Natural killer cell treated with Interleukin-12 subunit alpha and Interleukin-12 subunit beta and Interleukin-15 and Interleukin-18, amount 100 ng/mL, for 72 hours (primary cell): ENCODE measurements at places on chromosomes 1 and 21. TPM values are rescaled to one million over a fixed set of nuclear protein-coding genes. Genes with fewer than 3 reads are reported as not detected.

The AZIN2 gene
- total RNA-seq, result 4.4 TPM

The DMRTA2 gene
- 3.6 TPM for total RNA-seq

The KPRP gene
- total RNA-seq, result not detected

The TRIM45 gene
- total RNA-seq, result 0.86 TPM

The KLHDC9 gene
- total RNA-seq, result 0.64 TPM

The ADCY10 gene
- total RNA-seq, result 0.48 TPM

The CD1B gene
- total RNA-seq, result not detected

The SYPL2 gene
- not detected for total RNA-seq

GRCh38 chr1:156860628-156861423 is at the start of gene NTRK1:
TSS of gene NTRK1 (plus strand) at chr1:156860865. CDS start at chr1:156860935, 70 bp downstream.
- DNase-seq, result no peak

- no peak for DNase-seq
Observed at GRCh38 chr1:97904534-97904933, 16.3 kb downstream of the DPYD start.

DNA sequence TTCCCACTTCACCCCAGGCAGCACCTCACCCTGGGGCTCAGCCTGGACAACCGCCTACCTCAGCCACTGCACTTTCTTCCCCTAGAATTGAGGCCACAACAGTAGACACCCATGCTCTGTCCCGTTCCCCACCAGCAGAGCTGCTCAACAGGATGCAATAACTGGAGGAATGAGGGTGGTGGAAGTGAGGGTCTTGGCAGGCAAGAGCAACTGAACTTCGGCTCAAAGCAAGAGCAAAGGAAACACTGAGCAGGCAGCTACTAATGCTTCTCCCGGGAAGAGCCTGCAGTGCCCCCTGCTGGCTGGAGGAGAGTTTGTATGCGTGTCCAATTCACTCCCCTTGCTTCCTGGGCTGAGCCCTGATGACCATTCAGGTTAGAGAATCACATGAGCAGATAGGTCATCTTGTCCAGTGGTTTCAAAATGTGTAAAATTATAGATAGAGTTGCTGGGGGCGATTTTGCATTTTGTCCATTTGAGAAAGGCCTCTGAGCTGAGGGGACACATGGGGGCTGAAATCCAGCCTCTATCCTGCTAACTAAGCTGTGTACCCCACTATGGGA is 13.9 kb downstream of the NT5C1A start:
- peak; percentile 71 for DNase-seq

GRCh38 chr1:196779093-196779492 is 4.5 kb downstream of the CFHR3 start:
- no peak for DNase-seq

GRCh38 chr1:53605181-53605580 is 133.8 kb downstream of the GLIS1 start:
- DNase-seq, result peak; percentile 42

DNA sequence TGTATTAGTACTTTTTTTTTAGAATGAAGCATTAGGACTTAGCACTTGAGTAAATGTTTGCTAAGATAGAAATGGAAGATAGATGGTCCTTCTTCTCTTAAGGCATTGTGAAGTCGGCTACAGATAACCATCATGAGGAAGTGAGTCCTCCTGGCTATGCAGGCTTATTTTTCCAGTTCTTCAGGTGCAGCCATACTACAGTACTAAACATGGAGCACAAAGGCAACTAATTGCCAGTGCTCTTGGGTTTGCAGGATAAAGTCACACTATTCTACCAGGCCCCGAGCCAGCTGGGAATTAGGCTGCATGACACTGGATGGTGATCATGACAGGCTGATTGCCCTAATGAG is 197.3 kb upstream of the SGIP1 start:
- DNase-seq, result no peak

- DNase-seq, result no peak
Observed at GRCh38 chr1:114740331-114740730, 17.5 kb downstream of the CSDE1 start.

DNA sequence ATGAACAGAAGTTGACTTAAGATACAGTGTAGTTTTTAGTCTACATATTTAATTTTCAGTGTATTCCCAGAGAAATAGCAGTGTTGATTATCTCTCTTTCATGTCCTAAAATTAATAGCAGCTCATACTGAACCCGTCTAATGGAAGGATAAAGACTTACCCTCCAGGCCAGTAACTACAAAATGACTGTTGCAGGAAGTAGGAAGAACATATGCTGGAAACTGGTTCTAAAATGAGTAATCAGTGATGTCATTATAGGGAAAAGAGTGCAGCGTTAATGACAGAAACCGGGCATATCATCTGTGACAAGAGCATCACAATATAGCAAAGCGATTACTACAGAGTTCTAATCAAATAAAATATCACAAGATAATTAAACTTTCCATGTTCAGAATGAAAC is 385.5 kb downstream of the SMYD3 start:
- no peak for DNase-seq

GRCh38 chr1:33326785-33327184 is 5.9 kb upstream of the A3GALT2 start:
- DNase-seq, result no peak

GRCh38 chr1:4310396-4310923 is 343.9 kb upstream of the AJAP1 start:
- DNase-seq, result no peak

DNA sequence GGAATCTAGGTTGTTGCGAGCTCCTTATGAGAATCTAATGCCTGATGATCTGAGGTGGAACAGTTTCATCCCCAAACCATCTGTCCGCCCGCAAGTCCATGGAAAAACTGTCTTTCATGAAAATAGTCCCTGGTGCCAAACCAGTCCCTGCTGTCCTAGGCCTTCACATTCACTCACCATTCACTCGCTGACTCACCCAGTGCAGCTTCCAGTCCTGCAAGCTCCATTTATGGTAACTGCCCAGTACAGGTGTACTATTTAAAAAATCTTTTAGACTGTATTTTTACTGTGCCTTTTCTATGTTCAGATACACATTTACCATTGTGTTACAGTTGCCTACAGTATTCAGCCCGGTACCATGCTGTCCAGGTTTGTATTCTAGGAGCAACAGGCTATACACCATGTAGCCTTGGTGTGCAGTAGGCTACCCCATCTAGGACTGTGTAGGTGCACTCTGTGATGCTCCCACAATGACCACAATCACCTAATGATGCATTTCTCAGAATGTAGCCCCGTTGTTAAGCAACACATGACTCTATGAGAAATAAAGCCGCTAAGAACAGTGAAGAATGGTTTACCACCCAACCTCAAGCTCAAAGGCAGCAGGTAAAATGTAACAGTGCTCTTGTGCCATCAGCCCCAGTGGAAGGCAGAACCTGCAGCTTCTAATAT is 2.4 kb downstream of the ECHDC2 start:
- DNase-seq, result no peak

GRCh38 chr1:27885621-27886352 is 13.4 kb downstream of the THEMIS2 start:
- DNase-seq, result no peak

- DNase-seq, result no peak
Observed at GRCh38 chr1:94038511-94038910, 82.4 kb downstream of the ABCA4 start.
